ENCODE measurements at places on chromosomes 5 and 9.

DNA sequence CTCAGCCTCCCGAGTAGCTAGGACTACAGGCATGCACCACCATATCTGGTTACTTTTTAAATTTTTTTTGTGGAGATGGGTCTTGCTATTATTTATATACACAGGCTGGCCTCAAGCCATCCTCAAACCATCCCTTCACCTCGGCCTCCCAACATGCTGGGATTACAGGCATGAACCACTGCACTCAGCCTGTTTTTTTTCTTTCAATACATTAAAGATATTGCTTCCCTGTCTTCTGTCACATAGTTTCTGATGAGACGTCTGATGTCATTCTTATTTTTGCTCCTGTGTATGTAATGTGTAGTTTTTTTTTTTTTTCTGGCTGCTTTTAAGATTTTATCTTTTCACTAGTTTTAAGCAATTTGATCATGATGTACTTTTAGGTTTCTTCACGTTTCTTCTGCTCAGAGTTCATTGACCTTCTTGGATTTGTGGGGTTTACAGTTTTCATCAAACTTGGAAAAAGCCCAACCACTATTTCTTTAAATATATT is 11.4 kb upstream of the RGS3 start:
- DNase-seq: no peak

GRCh38 chr5:22102823-22103359 is 750.3 kb downstream of the CDH12 start:
- DNase-seq: no peak

DNA sequence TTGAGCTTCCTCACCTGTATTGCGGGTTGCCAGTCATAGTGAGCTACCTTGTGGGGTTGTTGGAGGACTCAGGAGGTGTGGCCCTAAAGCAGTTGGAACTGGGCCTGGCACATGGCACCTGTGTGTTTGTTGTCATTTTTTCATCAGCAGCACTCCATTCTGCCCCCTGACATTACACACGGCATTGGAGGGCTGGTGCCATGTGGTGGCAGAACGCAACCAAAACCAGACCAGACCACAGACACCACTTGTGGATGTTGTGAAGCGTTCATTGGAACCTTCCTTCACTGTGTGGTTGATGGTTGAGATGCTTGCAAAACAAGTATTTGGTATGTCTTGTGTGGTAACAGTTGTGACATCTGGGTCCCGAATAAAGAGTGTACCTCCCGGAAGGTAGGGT is 113.2 kb upstream of the ERCC6L2 start:
- no peak for DNase-seq

DNA sequence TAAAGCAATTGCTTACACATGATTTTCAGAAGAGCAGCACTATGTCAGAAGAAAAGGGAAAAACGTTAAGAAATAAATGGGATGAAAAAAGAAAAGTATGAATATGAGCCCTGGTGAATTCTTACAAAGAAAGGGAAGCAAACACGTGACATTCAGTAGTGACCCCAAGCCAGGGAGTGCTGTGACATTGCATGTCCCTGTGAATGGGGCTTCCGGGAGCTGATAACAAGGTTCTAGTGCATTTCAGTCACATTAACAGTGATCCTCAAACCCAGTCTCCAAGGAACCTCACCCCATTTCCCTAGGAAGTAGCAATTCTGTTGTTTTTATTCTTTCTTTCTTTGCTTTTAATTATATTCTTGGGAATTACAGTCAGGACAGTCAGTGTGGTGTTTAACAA is 27.3 kb downstream of the TMEM252 start:
- no peak for DNase-seq

DNA sequence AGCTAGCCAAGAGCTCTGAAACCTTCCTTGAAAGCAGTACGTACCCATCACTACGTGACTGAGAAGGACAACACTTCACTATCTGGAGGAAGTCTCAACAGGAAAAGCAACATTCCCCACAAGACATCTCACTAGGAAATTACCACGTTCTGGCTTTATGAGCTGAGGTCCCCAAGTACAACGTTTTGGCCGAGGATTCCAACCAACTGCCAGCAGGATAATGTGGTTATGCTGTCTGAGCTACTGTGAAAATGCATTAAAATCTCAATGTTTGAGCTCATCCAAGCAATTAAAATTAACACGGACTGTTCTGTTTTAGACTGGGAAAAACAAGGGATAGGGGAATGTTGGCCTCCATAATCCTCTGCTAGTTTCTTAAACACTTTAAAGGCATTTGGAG is 16.4 kb downstream of the MED27 start:
- no peak for DNase-seq

GRCh38 chr5:402615-403359 is 40.2 kb upstream of the EXOC3 start:
- no peak for DNase-seq

GRCh38 chr5:58365791-58366190 is 94.1 kb downstream of the PLK2 start:
- no peak for DNase-seq

- no peak for DNase-seq
Measured at GRCh38 chr9:110797611-110798010, 129.0 kb downstream of the MUSK start.

- no peak for DNase-seq
Measured at GRCh38 chr5:133421394-133421793, 190.9 kb downstream of the FSTL4 start.

DNA sequence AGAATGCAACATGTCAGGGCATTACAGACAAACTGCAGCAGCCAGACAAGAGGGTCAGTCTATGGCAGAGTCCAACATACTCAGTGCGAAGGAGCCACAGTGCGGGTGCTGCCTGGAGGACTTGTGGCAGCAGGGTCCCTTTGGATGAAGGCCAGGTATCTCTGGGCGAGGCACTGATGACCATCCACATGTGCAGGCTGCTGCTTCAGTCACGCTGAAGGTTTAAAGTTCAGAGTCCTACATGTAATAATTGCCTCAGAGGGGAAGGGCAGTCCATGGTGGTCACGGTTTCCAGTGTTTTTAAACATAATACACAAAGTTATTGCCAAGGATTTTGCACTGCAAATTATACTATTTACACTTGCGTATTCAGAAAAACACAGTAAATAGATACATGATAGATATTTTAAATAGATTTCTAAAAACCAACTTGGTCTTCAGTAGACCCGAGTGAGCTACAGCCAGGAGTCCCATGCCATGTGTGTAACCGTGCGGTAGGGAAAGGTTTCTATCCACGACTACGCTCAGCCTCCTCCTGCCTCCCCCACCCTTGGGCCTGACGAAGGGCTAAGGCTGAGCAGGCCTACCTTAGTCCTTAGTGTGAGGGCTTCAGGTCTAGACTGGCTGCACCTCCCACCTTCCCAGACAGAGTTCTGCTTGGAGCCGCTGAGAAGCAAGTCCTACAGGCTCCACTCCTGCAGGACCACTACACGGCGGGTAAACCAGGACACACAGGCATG is 76.2 kb downstream of the GPR21 start:
- no peak for DNase-seq

DNA sequence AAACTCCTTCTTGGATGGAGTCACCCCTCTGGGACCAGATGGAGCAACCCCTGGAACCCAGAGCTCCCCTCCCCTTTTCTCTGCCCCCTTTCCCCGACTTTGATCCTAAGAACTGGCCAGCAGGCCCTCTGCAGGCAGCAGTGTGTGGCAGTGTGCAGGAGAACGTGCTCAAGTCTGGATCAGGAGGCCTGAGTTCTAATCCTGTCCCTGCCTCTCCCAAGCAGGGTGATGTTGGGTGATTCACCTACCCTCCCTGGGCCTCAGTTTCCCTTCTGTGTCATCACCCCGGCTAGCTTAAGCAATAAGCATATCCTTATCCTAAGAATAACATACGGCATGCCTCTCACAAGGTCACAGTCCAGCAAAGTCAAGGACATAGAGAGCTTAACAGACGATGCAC is 67.6 kb downstream of the C9orf50 start:
- no peak for DNase-seq

DNA sequence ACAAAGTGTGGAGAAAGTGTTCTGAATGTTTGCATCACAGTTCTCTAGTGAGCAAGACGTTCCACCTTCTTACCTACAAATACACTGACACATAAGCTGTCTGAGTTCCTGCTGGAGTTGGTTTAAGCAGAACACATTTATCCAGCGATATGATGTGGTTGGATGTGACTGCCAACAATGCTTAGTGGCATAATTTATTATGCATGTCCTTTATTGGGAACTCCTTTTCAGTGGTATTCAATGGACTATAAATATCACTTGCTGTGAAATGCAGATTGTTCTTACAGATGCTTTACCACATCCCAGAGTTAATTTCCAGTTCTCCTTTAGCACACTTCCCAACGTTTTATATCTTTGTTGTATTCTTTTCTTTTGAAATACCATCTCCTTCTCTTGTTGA is 222.2 kb downstream of the LURAP1L start:
- DNase-seq: no peak

DNA sequence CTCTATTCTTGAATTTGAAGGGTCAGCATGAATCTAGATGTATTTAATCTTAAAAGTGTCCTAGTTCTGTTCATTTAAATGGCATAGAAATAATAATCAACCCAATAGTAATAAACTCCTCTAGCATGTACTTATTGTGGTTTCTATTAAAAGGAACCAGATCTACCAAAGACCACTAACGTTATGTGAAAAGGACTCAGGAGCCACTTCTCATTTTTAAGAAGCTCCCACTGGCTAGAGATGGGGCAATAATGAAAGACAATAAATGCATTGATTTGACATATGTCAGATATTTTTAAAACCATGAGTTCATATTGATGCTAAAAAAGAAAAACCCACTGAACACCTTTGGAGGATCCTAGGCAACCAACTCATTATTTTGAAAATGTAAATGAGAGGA is 191.9 kb downstream of the ATP10B start:
- DNase-seq: no peak

DNA sequence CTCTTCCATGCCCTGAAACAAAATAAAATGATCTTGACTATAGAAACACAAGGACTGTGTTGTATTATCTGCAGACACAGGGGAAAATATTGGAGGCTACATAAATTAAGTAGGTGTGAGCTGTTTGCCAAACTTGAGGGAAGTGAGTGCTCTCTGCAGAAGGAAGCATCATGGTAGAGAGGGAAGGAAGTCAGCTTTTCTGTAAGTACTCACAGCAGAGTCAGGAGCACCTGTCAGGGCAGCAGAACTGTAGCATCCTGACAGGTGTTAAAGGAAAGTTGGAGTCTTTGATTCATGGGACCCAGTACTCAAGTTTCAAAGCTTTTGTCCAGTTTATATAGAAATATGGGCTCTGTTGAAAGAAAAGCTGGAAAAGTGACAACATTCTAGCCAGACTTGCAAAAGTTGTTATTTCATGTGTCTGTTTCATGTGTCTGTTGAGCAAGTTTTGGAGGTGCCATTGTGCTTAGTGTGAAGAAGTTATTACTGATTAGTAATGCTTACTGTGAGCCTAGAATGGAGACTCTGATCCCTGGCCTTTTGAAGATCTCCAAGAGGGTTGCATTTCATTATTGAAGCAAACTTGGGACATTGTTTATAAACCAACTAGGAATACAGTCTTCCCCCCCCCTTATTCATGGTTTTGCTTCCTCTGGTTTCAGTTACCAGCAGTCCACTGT is 194.7 kb downstream of the SPATA31D1 start:
- DNase-seq: no peak

- peak; percentile 59 for DNase-seq
Measured at GRCh38 chr5:60526336-60526875, 173.6 kb downstream of the DEPDC1B start.

- DNase-seq: no peak
Measured at GRCh38 chr9:128257086-128257825, 18.6 kb downstream of the GOLGA2 start.

DNA sequence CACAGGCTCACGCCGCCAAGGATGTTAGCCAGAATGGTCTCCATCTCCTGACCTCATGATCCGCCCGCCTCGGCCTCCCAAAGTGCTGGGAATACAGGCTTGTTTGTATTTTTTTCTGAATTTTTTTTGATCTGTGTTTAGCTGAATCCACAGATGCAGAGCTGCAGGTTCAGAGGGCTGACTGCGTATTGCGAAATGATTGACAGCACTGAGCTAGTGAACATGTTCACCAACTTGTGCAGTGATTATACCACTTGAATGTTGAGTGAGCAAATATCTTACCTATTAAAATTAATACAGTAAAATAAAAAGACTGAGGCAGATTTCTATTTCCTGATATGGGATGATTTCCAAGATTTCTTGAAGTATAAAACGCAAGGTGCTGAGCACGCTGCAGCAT is 123.1 kb upstream of the PHYKPL start:
- no peak for DNase-seq

- DNase-seq: no peak
Measured at GRCh38 chr5:154761046-154761736, 6.0 kb downstream of the LARP1 start.

All from globus pallidus (tissue), 1 donor.